ENCODE measurements at places on chromosomes 2 and 18. TPM values are rescaled to one million over a fixed set of nuclear protein-coding genes. Genes with fewer than 3 reads are reported as not detected.

Gene PPP1CB
- 123 TPM for polyA plus RNA-seq

Gene SERPINB10
- 12.4 TPM for polyA plus RNA-seq

Gene C2orf81
- polyA plus RNA-seq: 5.4 TPM

Gene CYB5A
- 119 TPM for polyA plus RNA-seq

DNA sequence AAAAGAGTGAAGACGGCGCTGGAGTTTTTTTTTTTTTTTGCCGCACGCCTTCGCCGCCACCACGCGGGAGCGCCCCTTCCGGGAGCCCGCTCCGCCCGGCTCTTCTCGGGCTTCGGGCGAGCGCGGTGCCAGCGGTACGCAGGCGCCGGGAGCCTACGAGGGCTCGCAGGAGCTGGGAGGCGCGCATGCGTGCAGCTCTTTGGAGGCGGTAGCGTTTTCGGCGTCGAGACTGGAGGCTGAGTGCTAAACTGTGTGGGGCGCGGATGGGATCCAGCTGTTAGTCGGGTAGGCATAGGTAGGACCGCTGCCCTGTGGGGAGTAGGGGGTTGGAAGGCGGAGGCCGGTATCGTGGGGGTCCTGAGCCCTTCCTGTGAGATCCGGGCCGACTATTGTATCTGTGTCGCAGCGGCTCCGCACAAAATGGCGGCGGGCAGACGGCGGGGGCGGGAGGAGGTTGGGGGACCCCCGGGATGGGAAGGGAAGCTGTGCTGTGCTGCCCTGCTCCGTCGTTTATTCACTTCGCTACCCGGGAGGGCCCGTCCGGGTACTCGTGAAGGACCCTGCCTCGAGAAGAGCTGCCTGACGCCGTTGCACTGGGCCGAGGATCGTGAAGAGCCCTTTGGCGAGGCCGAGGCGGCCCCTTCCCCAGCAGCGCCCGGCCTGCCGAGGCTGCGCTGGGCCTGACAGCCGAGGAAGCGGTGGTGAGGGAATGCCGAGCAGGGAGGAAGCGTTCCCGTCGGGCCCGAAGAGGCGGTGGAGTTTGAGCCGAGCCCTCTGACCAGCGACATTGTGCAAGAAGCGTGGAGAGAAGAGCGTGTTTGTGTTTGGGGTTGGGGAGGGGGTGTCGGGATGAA lies at the start of gene ZNF638:
TSS of gene ZNF638 (plus strand) at position 202 of the 854 bp plus-strand sequence. CDS start 17,173 bp downstream, outside the sequence.
- DNase-seq: peak; percentile 71

- DNase-seq: no peak
These were observed 80.3 kb downstream of the ZFP36L2 start for GRCh38 chr2:43146083-43146482.

GRCh38 chr2:120224735-120225548 lies 1.7 kb upstream of the TMEM185B start:
- no peak for DNase-seq

GRCh38 chr2:180359522-180360282 lies 352.6 kb upstream of the CWC22 start:
- DNase-seq: peak; percentile 64
